Stimulated activated CD4-positive, alpha-beta T cell treated with anti-CD3 and anti-CD28 coated beads, TNF-alpha, amount 100 ng/mL, for 24 hours (primary cell): ENCODE measurements at places on chromosomes 7 and 10.

- no peak for DNase-seq
Observed at GRCh38 chr10:69093933-69094332, 6.0 kb downstream of the SRGN start.

GRCh38 chr7:52897713-52898112 is 137.7 kb upstream of the POM121L12 start:
- DNase-seq: no peak

- DNase-seq: no peak
Observed at GRCh38 chr7:152137476-152138025, 112.1 kb downstream of the GALNT11 start.

DNA sequence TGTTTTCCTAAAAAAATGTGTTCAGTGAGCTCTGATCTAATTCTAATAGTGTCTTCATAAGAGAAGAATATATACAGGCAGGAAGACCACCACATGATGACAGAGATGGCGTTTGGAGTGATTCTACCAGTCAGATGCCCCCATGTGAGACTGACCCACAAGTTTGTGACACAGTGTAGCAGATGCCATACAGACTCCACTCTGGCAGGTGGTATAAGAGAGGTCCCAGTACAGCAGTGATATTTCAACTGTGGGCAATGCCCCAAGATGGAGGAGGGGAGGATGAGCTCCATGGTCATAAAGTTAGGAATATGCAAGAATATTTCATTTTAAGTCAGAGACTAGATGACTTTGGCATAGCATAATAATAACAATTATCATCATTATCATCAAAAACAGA is 1022.6 kb downstream of the KCNMA1 start:
- DNase-seq: no peak

DNA sequence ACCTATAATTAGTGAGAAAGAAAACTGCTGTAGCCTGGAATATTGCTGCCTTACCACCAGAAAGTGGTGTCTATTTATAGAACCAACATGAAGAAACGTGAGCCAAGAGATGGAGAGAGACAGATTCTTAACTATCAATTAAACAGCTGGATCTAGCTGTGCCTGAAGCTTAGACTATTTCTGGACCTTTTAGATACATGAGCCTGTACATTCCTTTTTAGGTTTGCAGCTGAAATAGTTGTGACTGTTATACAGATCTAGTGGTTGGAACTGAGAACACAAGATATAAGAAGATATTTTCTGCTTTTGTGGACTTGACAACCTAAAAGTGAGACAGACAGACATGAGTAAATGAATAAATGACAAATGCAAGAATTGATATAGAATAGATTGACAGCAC is 73.4 kb downstream of the CDK14 start:
- DNase-seq: no peak

- no peak for DNase-seq
Observed at GRCh38 chr7:138235207-138235606, 158.9 kb downstream of the AKR1D1 start.

DNA sequence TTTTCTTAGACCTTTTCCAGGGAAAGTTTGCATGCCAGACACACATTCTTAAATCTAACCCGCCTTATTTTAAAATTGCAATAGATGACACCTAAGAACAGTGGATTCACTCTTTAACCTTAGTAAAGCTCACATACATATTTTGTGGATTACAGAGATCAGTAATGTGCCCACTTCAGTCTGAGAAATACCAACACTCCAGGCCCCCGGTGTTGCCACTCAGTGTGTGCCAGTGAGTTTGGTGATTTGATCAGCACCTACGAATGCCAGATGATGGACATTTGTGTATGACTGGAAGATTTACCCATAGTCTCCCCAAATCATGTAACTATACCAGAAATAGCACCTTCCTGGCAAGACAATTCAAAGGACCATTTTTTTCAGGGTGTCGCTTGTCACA is 2.6 kb downstream of the LRRN3 start:
- DNase-seq: no peak

- no peak for DNase-seq
Observed at GRCh38 chr7:96998744-96999143, 6.6 kb upstream of the DLX6 start.

GRCh38 chr7:48004638-48005037 is 24.3 kb downstream of the SUN3 start:
- no peak for DNase-seq

DNA sequence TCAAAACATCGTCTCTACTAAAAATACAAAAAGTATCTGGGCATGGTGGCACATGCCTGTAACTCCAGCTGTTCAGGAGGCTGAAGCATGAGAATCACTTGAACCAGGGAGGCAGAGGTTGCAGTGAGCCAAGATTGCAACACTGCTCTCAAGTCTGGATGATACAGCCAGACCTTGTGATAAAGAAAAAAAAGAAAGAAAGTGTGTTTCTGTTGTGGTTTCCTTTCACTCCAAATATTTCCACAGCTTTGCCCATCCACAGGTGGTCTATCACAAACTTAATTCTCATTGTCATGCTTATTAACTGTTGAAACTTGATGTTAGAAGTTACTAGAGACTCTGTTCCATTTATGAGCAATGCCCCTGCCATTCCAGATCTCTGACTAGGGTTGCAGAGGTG is 316.0 kb upstream of the SEMA3C start:
- DNase-seq: no peak

DNA sequence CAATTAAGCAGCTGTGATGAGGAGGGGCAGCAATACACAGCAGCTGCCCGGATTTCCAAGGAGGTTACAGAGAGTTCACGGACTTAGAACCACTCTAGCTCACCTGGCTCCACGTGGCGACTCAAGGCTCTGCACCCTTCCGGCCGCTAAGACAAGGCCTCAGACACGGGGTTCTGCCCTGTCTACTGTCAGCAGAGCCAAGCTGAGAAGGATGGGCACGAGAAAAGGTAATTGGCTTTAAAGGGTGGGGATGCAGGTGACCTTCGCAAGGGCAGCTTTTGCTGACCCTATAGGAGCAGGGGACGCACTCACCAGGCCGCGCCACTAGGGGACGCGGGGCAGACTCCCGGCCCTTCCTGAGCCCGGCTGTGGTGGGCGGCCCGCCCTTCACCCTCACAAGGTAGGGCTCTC is 152.4 kb downstream of the KIF20B start:
- no peak for DNase-seq

- no peak for DNase-seq
Observed at GRCh38 chr7:65840446-65840845, 32.4 kb upstream of the VKORC1L1 start.

- no peak for DNase-seq
Observed at GRCh38 chr7:91306266-91306665, 42.0 kb downstream of the FZD1 start.

DNA sequence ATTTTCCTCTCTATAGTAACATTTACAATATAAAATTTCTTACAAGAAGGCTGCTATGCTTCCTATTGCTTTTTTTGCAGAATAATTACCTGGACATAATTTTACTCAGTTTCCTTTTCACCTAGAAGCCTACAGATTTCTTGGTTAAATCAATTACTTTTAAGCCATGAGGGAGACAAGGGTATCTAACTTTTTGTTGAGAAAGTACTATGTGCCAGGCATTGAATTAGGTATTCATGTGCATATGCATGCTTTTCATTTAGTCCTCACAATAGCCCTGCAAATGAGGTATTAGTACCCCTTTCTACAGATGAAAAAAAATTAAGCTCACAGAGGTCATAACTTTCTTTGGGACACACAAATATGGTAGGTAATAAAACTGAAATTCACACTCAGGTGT is 16.4 kb downstream of the PCGF6 start:
- no peak for DNase-seq

GRCh38 chr10:73922007-73922863 is 11.3 kb downstream of the PLAU start:
- no peak for DNase-seq

- DNase-seq: no peak
Observed at GRCh38 chr10:49613882-49614241, at the start of gene CHAT. Gene CHAT (plus strand): TSS chr10:49614037. CDS start chr10:49614190, 153 bp downstream.

GRCh38 chr7:43771573-43771972 is 13.1 kb downstream of the BLVRA start:
- DNase-seq: no peak

- no peak for DNase-seq
Observed at GRCh38 chr7:107931740-107932515, 40.9 kb downstream of the DLD start.

DNA sequence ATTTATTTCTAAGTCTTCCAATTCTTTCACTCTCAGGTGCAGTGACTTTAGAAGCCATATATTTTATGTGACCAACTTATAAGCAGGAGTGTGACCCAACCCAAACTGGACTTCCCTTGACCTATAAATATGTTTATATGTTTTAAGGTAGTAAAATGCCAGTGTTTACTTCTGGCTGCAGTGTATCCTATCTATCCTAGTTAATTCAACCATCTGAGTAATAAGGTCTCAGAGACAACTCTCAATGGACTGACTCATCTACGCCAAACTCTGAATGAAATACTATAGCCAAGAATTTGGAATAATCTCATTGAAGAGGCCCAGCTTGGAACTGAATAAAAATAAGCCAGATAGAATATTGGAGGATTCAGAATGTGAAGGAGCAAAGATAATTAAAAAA is 544.5 kb upstream of the SORCS1 start:
- no peak for DNase-seq

- no peak for DNase-seq
Observed at GRCh38 chr7:49840751-49841405, 67.4 kb downstream of the VWC2 start.

DNA sequence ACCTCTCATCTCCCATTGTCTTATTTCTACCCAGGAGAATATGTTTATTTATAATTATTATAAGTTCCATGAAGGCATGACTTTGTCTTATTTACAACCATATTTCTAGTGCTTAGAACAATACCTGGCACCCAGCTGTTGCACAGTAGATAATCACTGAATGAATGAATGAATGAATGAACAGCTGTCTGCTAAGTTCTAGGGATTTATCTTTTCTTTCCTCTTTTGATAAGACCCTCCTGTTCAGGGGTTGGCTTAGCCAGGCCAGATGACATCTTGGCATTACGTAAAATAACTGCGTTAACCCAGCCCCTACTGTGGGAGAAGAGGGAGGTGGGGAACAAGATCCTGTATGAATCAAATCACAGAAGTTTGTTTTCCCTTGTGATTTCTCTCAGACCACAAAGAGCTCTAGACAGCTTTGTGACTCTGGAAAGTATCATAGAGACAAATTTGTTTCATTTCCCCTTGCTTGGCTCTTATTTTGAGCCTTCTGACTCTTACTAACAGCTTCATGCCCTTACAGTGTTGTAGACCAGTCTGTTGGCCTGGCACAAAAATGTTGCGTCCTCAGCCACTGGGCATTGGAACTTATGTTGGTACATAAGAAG is 8.4 kb downstream of the ZNF862 start:
- no peak for DNase-seq

DNA sequence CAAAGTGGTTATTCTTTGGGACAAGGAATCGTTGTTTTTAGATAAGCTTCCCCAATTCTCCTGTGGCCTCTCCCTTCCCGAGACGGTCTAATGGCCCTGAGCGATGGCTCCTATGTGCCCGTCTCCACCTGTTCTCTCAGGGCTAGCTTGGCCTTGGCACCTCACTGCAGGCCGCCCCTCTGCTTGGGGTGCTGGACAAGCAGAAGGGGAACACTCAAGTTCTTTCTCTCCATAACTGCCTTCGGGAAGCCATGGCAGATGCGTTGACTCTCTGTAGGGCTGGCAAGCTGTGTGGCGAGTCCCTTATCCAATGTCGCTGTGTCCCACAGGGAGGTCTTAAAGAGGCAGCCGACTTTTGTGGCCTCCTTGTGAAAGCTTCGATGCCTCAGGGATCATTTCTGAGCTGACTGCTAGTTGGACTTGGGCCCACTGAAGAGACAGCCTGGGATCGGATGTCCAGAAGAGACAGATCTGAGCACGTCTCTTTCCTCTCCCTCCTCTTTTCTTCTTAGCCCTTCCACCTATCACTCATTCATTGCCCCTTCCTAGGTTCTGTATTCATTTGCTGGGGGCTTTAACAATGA is 70.8 kb downstream of the GRK5 start:
- no peak for DNase-seq
